ENCODE measurements at places on chromosomes 7 and 10. TPM values are rescaled to one million over a fixed set of nuclear protein-coding genes. Genes with fewer than 3 reads are reported as not detected.

Gene GNG11
- 13.4 TPM for total RNA-seq

DNA sequence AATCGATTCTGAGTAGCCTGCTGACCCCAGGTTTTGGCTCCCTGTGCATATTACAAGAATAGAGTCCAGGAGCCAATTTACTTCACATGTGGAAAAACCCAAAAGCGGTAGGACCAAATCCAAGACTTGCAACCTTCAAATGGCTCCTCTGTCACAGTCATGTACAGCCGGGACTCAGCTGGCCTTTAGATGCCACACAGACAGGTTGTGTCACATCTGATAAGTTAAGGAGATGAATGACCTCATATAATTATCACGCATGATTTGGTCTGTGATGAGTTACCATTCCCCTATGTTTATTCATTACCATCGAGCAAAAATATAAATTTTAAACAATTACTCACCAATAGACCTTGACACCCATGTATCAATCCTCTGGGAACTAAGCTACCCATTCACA, 14.2 kb downstream of the CACNA2D1 start:
- no peak for DNase-seq

- DNase-seq: no peak
Observed at GRCh38 chr7:105355701-105356100, 33.0 kb downstream of the SRPK2 start.

- no peak for DNase-seq
Observed at GRCh38 chr7:140069298-140069949, 6.7 kb upstream of the PARP12 start.

DNA sequence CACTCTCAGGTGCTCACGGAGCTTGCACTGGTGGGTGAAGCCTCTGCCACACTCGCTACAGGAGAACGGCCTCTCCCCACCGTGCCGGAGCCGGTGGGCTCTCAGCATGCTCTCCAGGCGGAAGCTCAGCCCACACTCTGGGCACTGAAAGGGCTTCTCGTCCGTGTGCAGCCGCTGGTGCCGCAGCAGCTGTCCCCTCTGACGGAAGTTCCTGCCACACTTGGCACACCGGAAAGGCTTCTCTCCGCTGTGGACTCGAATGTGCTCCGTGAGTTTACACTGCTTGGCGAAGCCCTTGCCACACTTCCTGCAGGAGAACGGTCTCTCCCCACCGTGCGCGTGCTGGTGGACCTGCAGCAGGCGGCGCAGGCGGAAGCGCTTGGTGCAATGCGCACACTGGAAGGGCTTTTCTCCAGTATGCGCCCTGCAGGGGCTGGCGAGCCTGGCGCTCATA, 19.3 kb downstream of the ZNF786 start:
- DNase-seq: no peak

GRCh38 chr7:47551668-47552440, 30.1 kb downstream of the TNS3 start:
- no peak for DNase-seq

- no peak for DNase-seq
Observed at GRCh38 chr7:17830206-17830605, 110.1 kb downstream of the SNX13 start.

DNA sequence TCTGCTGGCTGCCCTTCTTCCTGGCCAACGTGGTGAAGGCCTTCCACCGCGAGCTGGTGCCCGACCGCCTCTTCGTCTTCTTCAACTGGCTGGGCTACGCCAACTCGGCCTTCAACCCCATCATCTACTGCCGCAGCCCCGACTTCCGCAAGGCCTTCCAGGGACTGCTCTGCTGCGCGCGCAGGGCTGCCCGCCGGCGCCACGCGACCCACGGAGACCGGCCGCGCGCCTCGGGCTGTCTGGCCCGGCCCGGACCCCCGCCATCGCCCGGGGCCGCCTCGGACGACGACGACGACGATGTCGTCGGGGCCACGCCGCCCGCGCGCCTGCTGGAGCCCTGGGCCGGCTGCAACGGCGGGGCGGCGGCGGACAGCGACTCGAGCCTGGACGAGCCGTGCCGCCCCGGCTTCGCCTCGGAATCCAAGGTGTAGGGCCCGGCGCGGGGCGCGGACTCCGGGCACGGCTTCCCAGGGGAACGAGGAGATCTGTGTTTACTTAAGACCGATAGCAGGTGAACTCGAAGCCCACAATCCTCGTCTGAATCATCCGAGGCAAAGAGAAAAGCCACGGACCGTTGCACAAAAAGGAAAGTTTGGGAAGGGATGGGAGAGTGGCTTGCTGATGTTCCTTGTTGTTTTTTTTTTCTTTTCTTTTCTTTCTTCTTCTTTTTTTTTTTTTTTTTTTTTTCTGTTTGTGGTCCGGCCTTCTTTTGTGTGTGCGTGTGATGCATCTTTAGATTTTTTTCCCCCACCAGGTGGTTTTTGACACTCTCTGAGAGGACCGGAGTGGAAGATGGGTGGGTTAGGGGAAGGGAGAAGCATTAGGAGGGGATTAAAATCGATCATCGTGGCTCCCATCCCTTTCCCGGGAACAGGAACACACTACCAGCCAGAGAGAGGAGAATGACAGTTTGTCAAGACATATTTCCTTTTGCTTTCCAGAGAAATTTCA, 1.7 kb downstream of the ADRB1 start:
- peak; percentile 44 for DNase-seq

Data from spinal cord (tissue), 10 donors.